ENCODE measurements at places on chromosomes 16 and 17.

GRCh38 chr16:19822533-19822932, 62.1 kb downstream of the GPRC5B start:
- DNase-seq = no peak

GRCh38 chr17:28735242-28735722, 6.7 kb downstream of the NEK8 start:
- no peak for DNase-seq

DNA sequence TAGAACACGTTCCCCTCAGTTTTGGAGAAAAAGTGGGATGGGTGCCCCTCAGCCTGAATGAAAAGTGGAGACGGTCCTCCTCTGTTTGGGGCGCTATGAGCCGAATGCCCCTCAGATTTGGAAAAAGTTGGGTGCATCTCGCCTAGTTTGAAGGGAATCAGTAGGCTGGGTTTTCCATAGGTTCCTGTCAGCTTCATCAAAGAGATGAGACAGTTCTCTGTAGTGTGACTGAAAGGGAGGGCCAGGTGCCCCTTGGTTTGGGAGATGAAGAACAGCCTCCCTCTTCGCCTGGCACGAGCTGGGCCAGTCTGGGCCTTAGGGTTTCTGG, 742 bp upstream of the SLC9A5 start:
- DNase-seq = no peak

DNA sequence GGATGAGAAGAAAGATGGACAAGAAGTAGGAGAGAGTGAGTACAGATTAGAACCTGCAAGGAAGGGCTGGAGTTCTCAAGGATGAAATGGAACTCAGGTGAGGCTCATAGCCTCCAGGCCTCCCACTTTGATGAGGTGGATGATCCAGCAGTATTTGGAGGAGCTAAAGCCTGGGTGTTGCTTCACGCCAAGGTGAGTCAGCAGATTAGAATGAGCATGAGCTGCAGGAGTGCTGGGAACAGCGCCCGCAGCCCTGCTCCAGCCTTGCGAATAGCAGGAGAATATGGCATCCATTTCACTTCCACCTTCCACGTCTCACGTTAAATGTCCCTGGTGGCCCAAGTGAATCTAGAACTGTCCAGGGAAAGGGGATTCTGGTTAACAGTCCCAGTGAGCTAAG, 94.4 kb upstream of the CPHXL start:
- no peak for DNase-seq

GRCh38 chr17:3037259-3037658, 26.1 kb downstream of the OR1D5 start:
- no peak for DNase-seq

GRCh38 chr16:87196661-87197060, 120.5 kb downstream of the C16orf95 start:
- no peak for DNase-seq

DNA sequence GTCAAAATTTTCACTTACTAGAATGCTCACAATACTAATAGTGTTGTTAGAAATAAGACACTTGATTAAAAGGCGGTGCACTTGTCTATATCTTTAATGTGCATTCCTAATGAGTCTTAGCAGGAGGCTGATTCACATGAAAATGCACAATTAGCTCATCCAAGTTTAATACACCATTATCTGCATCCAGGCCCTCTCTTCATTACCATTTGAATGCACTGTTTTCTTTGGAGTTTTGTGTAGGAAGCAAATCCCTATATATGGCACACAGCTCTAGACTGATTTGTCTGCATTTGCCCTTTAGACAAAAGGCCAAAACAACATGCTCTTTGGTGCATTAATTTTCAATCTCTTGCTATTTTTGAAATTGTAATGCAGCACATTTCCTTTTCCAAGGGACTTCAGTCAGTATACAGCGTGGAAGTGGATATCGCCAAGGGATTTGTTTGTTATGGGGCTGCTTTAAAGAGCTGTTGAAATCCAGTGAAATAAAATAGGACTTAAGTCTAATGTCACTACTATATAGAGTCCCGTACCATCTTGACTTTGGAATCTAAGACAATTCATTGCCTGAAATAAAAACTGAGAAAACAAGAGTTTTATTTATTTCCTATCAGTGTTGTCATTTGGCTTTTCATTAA, 257.6 kb upstream of the CPHXL start:
- DNase-seq = no peak

GRCh38 chr17:63275318-63275970, 170.7 kb downstream of the CYB561 start:
- DNase-seq = no peak

GRCh38 chr17:15086776-15087295, 178.3 kb downstream of the PMP22 start:
- DNase-seq = no peak

GRCh38 chr17:57830880-57831279, 19.0 kb downstream of the MRPS23 start:
- DNase-seq = no peak

GRCh38 chr17:57788725-57789124, 43.6 kb upstream of the CCDC182 start:
- no peak for DNase-seq

- DNase-seq = no peak
Measured at GRCh38 chr16:58062821-58063220, 37.3 kb downstream of the MMP15 start.

GRCh38 chr16:89187032-89187769, 13.1 kb downstream of the SLC22A31 start:
- peak; percentile 60 for DNase-seq

DNA sequence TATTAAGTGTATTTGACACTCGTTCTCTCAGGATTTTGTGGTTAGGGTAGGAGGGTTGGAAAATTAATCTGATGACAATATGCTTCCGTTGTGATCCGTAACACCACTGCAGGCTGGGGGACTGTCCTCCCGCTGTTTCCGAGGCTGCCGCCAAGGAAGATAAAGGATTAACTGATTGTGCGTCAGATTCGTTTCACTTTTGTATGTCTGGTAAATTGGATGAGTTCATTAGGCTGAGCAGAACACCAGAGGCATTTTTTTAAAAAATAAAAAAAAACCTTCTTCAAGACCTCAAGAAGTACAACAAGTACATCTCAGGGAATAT, 486.7 kb upstream of the SALL1 start:
- DNase-seq = no peak

DNA sequence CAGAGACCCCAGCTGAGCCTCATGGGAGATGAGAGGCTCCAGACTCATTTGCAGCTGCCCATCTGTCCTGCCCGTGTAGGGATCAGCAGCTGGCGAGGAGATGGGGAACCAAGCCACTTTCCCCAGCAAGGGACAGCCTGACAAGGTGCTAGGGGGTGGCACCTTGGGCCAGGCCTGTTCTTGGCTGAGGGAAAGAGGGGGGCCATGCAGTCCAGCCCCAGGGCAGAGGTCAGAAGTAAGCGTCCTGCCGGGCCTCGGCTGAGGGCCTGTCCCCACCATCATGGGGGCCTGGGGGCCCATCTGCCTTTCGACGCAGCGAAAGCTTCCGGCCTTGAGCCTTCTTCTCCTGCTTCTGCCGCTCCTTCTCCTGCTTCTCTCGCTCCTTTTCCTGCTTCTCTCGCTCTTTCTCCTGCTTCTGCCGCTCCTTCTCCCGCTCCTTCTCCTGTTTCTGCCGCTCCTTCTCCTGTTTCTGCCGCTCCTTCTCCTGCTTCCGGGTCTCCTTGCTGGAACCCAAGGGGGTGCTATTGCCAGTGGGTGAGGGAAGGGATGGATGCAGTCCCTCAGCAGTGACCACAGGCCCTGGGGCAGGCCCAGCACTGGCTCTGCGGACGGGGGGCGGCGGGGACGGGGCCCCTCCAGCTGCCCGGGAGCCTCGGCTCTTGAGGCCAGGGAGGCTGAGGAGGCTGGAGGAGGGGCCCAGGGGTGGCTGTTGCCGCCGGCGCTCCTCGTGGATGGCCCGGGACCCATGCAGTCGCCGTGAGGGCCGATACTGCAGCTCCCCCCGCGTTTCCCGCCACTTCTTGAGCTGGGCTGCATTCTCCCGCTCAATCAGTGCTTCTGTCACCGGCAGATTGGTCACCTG, 2.8 kb upstream of the CD2BP2 start:
- no peak for DNase-seq

DNA sequence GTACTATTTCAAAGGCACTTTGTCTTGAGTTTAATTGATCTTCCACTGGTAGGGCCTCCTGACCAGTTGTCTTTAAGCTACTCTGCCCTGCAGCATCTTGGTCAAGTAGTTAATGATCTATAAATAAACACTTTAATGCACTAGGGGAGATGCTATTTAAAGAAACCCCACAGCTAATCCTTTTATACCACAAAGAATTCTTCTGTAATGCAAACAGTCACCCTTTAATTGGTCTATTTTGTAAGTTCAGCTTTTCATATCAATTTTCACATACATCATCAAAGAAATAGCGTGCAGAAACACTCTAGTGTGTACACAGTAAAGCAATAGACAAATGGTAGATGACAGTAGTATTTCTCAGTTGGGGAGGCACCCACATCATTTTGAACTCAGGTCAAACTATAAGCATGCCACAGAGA, 70.3 kb downstream of the PMP22 start:
- no peak for DNase-seq

- no peak for DNase-seq
Measured at GRCh38 chr16:57591870-57592485, 36.5 kb upstream of the ADGRG1 start.

DNA sequence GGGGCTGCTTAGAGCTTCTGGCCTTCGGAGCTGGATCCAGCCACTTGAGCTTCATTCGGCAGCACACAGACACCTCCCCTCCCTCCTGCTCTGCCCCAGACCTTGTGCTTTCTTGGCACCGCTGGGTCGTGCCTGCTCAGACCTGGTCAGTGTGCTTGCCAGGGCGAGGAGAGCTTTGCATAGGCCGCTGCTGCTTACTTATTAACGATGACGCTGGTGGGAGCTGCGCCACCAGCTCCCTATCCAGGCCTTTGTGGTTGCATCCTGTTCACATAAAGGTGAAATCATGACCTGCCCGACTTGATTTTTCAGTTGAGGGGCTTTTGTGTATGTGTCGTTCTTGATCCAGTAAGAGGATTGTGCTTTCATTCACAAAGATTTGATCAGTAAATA, 101.1 kb downstream of the MSI2 start:
- peak; percentile 50 for DNase-seq
